ENCODE measurements at places on chromosomes 1 and 21. TPM values are rescaled to one million over a fixed set of nuclear protein-coding genes. Genes with fewer than 3 reads are reported as not detected.

DNA sequence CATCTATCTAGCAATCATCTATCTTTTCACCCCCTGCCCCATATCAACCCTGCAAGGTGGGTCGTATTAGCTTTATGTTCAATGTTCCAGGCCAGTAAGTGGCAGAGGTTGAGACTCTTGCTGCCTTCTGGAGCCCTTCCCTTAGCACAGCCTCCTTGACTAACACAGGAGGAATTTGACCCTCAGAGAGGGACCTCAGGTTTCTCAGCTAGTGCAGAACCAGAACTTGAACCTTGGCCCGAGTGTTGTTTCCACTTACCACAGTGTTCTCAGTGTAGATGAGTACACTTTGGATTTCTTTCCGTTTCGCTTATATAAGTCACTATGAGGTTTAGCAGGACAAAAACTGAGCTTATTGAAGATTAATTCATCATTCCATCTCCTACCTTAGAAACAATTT lies 11.1 kb upstream of the ATF3 start:
- no peaks in the 10 kb centered on the region for H3K36me3 ChIP-seq
- H3K27me3 ChIP-seq: peaks cover 14% of the 10 kb centered on the region
- H3K4me1 ChIP-seq: peaks cover 23% of the 10 kb centered on the region
- no peak overlapping the region for H3K4me3 ChIP-seq

DNA sequence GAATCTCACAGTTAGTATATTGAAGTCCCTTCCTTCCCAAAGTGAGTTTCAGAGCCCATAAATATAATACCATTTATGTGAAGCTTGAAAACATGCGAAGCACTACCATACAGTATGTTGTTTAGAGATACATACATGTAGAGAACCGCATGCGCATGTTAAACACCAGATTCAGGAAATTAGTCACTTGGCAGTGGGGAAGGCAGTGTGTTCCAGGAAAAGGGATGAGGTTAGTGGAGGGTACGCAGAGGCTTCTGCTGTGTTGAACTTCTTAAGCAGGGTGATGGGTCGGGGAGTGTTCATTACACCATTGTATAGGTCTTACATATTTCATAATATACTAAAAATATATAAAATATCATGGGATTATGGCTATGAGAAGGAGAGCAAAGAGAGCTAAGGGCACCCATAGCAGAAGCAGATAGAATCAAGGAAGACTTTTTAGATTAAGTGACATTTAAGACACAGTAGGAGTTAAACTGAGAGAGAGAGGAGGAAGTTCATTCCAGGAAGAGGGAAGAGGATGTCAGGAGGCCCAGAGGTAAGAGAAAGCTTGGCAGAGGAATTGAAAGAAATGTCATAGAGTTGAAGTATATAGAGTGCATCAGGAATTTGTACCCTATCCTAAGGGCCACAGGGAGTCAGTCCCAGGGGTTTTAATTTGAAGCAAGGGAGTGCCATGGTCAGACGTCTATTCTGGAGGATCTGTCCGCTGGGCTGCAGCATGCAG lies 43.5 kb upstream of the SARS1 start:
- peaks cover 7% of the 10 kb centered on the region for H3K4me1 ChIP-seq
- no peak overlapping the region for H3K4me3 ChIP-seq
- H3K27ac ChIP-seq: no peak overlapping the region
- no peaks in the 10 kb centered on the region for H3K36me3 ChIP-seq
- DNase-seq: no peak

TMEM201 gene
- total RNA-seq: 10.6 TPM

DNA sequence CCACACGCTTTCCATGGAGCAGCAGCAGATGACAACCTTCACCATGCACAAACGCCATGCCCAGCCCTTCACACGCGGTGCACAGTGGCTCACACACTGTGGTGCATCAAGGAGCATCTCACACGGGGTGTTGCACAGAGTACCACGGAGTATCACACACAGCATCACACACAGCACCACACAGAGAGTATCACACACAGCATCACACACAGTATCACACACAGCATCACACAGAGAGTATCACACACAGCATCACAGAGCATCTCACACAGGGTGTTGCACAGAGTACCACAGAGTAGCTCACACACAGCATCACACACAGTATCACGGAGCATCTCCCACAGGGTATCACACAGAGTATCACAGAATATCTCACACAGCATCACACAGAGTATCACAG lies 122.2 kb upstream of the RAB4A start:
- DNase-seq: no peak
- peaks cover 7% of the 10 kb centered on the region for H3K4me1 ChIP-seq
- H3K4me3 ChIP-seq: no peak overlapping the region
- H3K27ac ChIP-seq: no peak overlapping the region
- peaks cover 32% of the 10 kb centered on the region for H3K27me3 ChIP-seq

MYOG gene
- not detected for total RNA-seq

LGR6 gene
- total RNA-seq: 1.4 TPM

- no peaks in the 10 kb centered on the region for H3K27me3 ChIP-seq
- no peak for DNase-seq
- H3K4me1 ChIP-seq: peaks cover 17% of the 10 kb centered on the region
- peaks cover 1% of the 10 kb centered on the region for H3K36me3 ChIP-seq
These were observed 45.6 kb upstream of the CSF1 start for GRCh38 chr1:109864930-109865612.

DNA sequence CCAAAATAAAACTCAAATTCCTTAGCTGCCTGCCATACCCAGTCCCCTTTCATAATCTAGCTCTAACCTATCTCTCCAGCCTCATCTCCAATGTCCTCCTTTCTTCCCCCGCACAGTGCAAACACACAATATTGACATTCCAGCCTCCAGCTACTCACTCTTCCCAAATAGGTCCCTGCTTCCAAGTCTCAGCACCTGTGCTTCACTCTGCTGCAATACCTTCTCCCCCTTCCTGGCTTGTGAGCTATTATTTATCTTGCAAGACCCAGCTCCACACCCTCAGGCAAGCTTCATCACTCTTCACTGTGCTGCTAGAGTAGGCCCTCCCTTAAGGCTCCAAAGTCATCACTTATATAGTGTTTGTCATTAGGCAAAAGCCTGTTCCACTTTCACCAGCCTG lies 9.7 kb downstream of the PLPP3 start:
- H3K27me3 ChIP-seq: no peaks in the 10 kb centered on the region
- DNase-seq: no peak
- no peak overlapping the region for H3K27ac ChIP-seq
- H3K36me3 ChIP-seq: peaks cover 2% of the 10 kb centered on the region

DNA sequence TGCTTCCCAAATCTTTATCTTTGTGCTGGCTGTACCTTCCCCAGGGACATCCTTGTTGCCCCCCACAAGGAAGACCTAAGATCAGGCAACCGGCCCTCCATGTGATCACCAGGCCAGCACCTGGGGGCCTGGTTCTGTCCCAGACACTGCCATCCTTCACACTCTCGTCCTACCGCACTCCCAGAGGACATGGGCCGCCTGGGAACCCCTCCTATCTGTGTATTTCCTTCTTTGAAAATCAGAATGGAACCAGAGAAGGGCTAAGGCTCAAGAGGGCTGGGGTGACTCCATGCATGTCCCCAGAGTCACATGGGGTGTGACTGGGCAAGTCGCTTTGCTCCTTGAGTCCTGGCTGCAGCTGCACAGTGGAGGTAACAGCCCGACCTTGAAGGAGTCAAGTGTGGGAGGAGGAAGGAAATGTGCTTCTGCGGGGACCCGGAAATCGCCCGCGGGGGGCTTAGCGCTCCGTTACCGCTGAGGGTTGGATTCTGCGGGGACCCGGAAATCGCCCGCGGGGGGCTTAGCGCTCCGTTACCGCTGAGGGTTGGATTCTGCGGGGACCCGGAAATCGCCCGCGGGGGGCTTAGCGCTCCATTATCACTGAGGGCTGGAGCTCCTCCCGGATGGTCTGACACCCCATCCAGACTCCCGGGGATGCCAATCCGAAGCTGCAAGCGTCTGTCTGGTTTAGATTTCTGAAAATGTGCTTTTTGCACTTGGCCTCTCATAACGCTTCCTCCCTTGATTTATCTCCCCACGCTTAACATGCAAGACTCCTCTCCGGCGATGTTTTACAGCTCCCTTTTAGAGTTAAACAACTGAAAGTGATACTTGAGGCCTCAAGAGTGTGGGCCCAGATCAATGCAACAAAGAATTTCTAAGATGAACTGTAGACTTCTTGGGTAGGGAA lies 278.9 kb downstream of the NPHP4 start:
- H3K36me3 ChIP-seq: no peaks in the 10 kb centered on the region
- no peak overlapping the region for H3K27ac ChIP-seq
- no peaks in the 10 kb centered on the region for H3K4me1 ChIP-seq
- H3K27me3 ChIP-seq: peaks cover 9% of the 10 kb centered on the region
- DNase-seq: no peak
